DMS 273 treated with DMSO at 0.1 percent for 48 hours (cell line): ENCODE measurements at places on chromosomes 6 and 20.
A peak's percentile ranks its signal among the peaks of the same experiment; 100 is the strongest.

- DNase-seq, result no peak
These were observed 38.7 kb upstream of the TFAP2A start for GRCh38 chr6:10453596-10453995.

DNA sequence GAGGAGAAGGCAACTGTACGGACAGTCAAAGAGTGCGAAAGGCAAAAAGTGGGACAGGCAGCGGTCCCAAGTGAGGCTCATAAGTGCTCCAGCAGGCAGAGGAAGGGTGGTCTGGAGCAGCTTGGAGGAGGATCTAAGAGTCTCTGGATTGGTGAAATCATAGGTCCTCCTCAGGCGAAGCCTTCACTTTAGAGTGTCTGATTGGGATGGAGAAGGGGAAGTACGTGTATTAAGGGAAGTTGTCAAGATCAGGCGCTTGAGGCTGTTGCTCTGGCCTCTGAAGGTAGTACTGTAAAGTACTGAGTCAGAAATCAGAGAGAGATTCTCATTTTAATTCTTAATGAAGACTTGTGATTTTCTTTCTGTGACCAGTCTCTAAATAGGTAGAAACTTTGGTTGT, 185.6 kb downstream of the KIF16B start:
- no peak for DNase-seq

DNA sequence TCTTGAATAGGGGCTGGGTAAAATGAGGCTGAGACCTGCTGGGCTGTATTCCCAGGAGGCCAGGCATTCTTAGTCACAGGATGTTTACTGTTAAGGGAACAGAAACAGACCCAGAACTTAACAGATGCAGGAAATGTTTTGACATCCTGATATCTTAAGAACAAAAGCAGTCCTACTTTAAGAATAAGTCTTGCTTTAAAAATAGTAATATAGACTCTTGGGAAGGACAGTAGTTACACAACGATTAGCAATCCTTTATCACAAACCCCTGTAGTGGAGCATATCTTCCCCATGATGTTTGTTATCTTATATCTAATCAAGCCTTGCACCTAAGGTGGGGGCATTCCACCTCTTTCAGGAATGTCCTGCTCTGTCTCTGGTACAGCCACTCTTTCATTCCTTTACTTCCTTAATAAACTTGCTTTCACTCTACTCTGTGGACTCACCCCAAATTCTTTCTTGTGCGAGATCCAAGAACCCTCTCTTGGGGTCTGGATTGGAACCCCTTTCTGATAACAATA, 493.7 kb upstream of the SULF2 start:
- DNase-seq, result no peak

DNA sequence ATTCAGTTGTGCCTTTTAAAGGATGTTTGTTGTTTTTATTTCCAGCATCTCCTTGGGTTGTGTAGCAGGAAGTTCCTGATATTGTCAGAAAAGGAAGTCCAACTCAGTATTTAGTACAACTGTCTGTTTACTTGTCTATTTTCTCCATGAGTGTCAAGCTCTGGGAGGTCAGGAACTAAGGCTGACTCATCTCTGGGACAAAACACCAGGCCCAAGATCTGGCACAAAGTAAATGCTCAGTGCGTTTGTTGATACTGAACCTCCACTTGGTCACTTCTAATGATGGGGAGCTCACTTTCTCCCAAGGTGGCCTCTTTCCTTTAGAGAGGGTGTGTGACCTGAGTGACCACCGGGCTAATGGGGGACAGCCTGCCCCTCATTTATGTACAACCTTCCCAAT, 12.6 kb upstream of the PIGU start:
- no peak for DNase-seq

GRCh38 chr6:10658910-10659698, 35.3 kb downstream of the C6orf52 start:
- DNase-seq, result no peak

DNA sequence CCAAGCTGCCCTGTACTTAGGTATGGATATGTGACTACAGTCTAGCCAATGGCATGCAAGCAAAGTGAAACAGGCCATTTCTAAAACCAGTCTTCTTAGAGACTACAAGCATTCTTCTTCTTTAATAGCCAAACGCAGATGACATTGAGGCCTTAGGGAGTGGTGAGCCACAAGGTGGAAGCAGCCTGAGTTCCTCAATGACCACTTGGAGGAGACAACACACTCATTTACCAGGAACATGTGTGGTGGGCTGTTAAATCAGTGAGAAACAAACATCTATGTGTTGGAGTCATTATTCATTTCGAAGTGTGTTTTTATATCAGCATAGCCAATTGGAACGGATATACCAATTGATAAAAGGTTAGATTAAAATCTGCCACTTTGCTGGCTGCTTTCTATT, 122.0 kb downstream of the GFRAL start:
- DNase-seq, result no peak

DNA sequence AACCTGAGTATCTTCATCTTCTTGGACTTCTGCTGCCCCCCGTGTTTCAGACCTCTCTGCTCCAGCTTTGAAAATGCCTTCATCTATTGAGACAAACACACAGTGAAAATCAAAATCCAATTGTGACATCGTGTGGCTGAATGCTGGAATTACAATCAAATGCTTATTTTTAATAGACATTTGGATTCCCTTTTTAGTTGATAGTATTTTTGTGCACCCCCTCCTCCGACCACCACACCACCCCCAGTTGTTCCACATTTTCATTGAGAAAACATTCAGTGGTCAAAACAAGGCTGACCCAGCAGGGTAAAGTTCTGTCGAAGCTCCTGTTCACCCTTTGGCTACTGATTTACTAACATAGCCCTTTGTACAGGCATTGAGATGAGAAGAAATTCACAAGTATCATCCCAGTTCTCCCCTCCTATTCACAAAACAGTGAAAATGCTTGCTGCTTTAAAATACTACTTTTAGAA, 79.0 kb downstream of the NRSN1 start:
- DNase-seq, result peak; percentile 39

DNA sequence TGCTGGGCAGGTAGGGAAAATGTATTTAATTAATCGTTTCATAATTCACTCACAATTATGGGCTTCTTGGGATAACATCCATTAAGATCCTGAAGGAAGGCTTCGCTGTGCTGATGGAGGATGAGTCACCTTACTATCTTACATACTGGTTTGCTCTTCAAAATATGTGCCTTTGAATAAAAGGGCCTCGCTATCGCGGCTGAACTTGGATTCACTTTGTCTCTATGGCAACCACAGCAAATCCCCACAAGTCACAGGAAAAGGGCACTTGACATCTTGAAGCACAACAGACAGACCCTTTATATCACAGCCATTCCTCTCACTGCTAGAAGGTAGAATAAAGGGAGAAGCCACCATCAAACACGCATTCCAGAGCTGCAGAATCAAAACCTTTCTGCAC, 141.3 kb upstream of the MYLIP start:
- no peak for DNase-seq

- DNase-seq, result no peak
These were observed 23.9 kb downstream of the RNF217 start for GRCh38 chr6:124986164-124986563.

DNA sequence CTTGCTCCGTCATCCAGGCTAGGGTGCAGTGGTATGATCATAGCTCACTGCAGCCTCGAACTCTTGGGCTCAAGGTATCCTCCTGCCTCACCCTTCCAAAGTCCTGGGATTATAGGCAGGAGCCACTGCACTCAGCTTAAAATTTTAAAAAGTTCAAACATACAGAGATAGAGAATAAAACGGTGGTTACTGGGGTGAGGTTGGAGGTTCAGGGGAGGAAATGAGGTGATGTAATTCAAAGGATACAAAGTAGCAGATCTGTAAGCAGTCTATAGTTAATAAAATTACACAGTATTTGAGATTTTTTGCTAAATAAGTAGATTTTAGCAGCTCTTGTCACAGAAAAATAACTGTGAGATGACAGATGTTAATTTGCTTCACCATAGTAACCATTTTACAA, 7.5 kb upstream of the AFG1L start:
- no peak for DNase-seq

- DNase-seq, result no peak
These were observed 4.6 kb downstream of the PTPRK start for GRCh38 chr6:128515550-128516513.

GRCh38 chr6:132021552-132022375, 70.6 kb upstream of the CCN2 start:
- no peak for DNase-seq

DNA sequence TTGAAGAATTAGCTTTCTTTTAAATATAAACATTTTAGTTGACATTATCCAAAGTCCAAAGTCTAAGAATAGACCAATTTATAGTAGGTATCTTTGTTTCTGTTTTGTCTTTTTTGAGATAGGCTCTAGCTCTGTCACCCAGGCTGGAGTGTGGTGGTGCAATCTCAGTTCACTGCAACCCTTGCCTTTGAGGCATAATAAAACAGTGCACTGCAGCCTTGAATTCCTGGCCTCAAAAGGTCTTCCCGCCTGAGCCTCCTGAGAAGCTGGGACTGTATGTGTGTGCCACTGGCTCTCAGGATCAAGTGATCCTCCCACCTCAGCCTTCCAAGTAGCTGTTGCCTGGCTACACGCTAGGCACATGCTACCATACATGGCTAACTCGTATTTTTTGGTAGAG, 135.4 kb downstream of the REV3L start:
- DNase-seq, result no peak

GRCh38 chr20:62178316-62179161, 4.3 kb upstream of the MTG2 start:
- no peak for DNase-seq

- DNase-seq, result no peak
These were observed 129.0 kb downstream of the JPH2 start for GRCh38 chr20:44057698-44058675.

- no peak for DNase-seq
These were observed 184.0 kb downstream of the GPX5 start for GRCh38 chr6:28709478-28710349.

GRCh38 chr20:53059848-53060247, 87.7 kb downstream of the TSHZ2 start:
- no peak for DNase-seq

DNA sequence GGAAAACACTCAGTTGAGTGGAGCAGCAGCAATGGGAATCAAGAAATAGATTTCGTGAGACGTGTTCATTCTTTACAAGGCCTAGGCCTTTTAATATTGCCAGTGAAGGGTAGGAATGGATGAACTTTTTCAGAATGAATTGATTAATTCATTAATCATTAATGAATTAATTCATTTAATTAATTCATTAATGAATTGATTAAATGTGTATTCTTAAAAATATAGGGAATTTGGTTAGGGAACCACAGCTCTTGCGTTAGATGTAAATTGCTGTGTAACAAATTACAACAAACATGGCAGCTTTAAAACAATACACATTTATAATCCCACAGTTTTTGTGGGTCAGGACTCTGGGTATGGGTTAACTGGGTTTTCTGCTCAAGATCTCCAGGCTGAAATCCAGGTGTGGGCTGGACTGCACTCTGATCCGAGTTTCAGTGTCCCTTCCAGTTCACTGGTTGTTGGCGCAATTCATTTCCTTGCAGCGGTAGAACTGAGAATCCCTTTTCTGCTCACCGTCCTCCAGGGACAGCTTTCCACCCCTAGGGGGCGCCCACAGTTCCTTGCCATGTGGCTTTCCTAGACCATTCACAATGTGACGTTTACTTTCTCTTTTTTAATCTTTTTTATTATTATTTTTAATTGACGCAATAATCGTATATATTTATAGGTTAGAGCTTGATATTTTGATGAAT, 32.8 kb upstream of the BCAS1 start:
- no peak for DNase-seq

DNA sequence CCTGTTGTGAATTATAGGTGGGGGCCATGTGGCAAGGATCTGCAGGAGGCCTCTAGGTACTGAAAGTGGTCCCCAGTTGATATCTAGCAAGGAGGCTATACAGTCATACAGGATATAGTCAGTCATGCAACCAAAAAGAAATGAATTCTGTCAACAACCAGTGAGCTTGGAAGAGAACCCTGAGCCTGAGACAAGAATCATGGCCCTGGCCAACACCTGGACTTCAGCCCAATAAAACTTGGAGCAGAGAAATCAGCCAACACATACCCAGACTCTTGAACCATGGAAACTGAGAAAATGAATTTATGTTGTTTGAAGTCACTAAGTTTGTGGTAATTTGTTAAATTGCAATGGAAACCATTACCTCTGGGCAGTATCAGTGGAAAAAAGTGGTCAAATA, 370.2 kb downstream of the KIF16B start:
- no peak for DNase-seq

DNA sequence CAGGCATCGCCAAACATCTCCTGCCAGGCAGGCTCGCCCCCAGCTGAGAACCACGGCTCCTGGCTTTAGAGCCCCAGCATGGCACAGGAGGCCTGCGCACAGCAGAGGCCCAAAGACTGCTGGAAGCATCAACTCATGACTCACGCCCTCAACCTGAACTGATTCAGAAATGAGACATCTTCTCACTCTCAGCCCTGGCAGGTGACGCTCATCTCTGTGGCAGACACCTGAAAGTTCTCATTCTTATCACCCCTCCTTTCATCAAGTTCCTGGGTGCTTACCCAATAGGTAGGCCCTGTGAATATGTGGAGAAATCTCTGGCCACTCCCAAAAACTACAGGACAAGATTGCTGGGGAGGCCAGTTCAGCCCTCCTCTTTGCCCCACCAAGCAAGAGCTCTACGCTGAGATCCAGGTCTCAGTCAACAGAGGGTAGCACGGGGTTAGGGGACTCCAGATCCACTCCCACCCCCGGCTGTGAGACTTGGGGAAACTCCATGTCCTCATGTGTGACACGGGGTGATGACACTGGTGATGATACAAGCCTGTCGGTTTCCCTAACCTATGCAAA, 11.3 kb downstream of the NFATC2 start:
- DNase-seq, result no peak

GRCh38 chr6:7933794-7934193, 23.2 kb upstream of the TXNDC5 start:
- no peak for DNase-seq

DNA sequence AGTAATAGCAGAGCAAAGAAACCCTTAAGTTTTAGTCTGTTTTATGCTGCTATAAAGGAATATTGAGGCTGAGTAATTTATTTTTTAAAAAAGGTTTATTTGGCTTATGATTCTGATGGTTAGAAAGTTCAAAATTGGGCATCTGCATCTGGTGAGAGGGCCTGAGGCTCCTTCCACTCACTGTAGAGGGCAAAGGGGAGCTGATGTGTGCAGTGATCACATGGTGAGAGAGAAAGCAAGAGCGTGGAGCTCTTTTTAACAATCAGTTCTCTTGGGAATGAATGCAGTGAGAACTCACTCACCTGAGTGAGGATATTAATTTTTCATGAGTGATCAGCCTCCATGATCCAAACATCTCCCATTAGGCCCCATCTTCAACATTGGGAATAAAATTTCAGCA, 36.4 kb upstream of the SAMD3 start:
- no peak for DNase-seq

DNA sequence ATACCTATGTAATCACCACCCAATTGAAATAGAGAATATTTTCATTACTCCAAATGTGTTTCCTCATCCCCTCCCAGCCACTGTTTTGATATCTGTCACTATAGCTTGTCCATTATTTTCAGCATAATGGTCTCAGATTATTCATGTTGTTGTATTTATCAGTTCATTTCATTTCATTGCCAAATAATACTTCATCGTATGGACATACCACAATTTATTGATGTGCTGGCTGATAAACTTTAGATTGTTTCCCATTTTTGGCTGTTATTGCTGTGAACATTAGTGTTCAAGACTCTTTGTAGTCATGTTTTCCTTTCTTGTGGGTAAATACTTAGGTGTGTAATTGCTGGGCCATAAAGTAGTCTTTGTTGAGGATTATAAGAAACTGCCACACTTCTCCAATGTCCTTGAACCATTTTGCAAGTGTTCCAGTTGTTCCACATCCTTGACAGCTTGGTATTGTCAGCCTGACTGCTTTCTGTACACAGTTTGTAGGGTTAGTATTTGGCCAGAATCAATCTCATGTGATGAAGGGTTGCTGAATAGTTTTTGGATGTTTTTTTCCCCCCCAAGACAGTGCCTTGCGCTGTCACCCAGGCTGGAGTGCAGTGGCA, 44.3 kb downstream of the JARID2 start:
- DNase-seq, result no peak
